Anterior cingulate cortex (tissue), 58 donors: ENCODE measurements at places on chromosomes 2 and 18.

- DNase-seq: no peak
These were observed 511.6 kb upstream of the CELF4 start for GRCh38 chr18:38077229-38077628.

- no peak for DNase-seq
These were observed 57.3 kb upstream of the CYP26B1 start for GRCh38 chr2:72204786-72205503.

GRCh38 chr2:226644399-226644865 lies 155.2 kb downstream of the IRS1 start:
- DNase-seq: no peak

DNA sequence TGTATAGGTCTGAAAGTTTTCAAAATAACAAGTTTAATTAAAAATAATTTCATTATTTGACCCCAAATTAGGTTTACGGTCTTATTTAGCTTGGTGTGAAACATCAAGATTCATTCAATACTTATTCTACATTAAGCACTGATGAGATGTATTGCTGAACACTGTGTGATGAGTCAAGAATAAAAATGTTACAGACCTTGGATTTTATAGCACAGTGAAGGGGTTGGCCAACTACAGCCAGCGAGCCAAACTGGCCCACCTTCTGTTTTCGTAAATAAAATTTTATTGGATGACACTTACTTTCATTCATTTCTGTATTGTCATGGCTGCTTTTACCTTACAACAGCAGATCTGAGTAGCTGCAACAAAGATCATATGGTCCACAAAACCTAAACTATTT lies 8.3 kb downstream of the PPP4R1 start:
- DNase-seq: no peak
